ENCODE measurements at places on chromosomes 11 and 22.
A peak's percentile ranks its signal among the peaks of the same experiment; 100 is the strongest.

DNA sequence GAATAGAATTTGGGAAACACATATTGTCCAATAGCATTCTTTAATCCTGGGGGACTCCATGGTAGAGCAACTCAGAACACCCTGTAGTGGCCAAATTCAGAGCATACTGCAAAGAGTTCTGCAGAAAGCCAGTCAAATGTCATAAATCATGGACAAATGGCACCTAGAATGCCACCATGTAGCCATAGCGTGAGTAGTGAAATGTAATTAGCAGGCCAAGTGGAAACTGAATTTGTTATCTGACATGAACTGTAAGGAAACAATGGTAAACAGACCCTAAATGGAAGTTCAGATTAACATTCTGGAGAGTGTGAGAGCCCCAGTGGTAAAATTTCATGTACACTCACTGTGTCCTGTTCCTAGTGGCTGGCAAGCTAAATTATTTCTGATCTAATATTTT is 7.0 kb upstream of the PRSS23 start:
- DNase-seq: no peak

- peak; percentile 83 for DNase-seq
Measured at GRCh38 chr22:27462190-27462589, 339.4 kb downstream of the MN1 start.

DNA sequence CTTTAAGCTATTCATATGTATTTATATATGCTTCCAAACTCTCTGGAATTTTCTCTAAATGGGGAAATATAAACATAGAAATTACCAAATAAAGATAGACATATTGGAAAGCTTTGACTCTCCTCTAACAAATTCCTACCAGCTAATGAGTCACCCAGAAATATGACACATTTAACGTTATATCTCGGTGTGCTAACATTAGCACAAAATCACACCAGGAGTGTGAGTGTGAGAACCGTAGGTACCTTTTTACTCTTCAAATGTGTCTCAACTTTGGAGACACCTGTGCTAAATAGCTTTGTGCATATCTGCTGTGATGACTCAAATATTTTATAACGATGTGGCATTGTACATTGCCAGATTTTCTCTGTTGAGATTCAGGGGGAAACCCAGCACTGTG is 714.4 kb downstream of the METTL15 start:
- DNase-seq: no peak

DNA sequence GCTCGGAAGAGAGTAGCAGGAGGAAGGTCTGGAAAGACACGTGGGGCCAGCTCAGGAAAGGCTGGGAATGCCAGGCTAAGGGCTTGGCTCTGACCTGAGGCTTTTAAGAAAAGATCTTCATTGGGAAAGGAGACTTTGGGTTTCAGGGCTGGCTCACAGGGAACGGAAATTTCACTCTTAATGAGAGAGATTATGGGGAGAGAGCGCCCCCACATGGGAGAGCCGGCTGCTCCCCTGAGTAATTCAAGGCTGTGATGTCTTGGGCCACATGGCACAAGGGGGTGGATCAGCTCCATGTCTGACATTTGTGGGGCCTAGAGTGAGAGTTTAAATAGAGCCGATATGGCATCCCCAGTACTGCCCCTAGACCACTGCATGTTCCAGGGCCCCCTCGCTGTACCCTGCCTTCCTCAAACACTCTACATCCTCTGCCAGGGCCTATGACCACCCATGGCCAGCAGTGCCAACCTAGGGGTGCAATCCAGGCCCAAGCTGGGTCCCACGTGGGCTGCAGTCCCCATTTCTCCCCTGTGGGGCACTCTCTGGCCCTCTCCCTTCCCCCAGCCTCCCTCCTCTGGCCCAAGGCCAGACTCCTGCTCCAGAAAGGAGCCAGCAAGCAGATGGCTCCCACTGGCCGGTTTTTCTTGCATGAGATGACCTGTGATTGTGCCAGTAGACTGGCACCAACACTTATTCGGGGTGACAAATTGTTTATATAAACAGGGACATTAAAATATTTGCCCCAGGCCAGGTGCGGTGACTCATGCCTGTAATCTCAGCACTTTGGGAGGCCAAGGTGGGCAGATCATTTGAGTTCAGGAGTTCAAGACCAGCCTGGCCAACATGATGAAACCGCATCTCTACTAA is 75.2 kb downstream of the ISX start:
- no peak for DNase-seq

DNA sequence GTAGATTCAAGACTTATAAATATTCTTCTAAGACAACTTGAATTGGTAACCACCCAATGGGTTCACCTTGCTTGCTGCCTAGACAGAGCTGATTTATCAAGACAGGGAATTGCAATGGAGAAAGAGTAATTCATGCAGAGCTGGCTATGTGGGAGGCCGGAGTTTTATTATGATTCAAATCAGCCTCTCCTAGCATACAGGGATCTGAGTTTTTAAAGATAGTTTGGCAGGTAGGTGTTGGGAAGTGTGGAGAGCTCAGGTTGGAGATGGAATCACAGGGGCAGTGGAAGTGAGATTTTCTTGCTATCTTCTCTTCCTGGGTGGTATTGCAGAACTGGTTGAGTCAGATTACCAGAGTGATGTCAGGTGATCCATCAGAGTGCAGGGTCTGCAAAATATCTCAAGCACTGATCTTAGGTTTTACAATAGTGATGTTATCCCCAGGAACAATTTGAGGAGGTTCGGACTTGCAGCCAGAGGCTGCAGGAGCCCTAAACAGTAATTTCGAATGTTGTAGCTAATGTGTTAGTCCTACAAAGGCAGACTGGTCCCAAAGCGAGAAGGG is 1448.6 kb upstream of the RAG2 start:
- no peak for DNase-seq

- DNase-seq: no peak
Measured at GRCh38 chr22:37893583-37893983, 12.5 kb upstream of the MICALL1 start.

GRCh38 chr11:45905095-45905494 is 2.0 kb downstream of the FREY1 start:
- DNase-seq: no peak

- no peak for DNase-seq
Measured at GRCh38 chr22:36727110-36727509, 23.6 kb upstream of the CACNG2 start.

GRCh38 chr11:64040684-64041322 is 5.1 kb downstream of the FLRT1 start:
- DNase-seq: peak; percentile 82

GRCh38 chr11:78420796-78421209 is 3.2 kb upstream of the GAB2 start:
- DNase-seq: peak; percentile 56

DNA sequence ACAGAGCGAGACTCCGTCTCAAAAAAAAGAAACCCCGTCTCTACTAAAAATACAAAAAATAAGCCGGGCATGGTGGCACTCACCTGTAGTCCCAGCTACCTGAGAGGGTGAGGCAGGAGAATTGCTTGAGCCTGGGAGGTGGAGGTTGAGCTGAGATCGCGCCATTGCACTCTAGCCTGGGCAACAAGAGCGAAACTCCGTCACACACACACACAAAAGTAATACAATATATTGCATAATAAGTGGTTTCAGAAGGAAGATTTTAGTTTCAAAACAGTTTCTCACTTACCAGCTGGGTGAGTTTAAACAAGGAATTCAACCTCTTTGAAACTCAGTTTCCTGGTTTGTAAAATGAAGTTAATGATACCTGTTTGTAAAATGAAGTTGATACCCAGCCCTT is 32.7 kb upstream of the HTR3A start:
- DNase-seq: no peak

DNA sequence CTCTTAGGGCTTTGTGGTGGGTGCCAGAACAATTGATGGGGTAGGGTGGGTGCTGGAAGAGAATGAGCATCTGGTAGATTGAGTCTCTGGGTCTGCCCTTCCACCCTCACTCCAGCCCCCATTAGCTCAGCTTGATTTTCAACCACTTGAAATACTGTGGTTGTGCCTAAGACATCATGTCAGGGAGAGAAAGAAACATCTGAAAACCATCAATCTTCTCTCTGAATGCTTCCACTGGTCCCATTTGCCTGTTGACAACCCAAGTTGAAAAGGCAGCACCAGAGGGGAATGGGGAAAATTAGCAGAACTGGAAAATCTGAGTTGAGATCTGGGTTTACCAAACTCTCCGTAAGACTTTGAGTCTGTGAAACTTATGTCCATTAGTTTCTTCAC is 26.1 kb downstream of the CD44 start:
- no peak for DNase-seq

- DNase-seq: no peak
Measured at GRCh38 chr11:65658174-65659021, 4.3 kb downstream of the RELA start.

DNA sequence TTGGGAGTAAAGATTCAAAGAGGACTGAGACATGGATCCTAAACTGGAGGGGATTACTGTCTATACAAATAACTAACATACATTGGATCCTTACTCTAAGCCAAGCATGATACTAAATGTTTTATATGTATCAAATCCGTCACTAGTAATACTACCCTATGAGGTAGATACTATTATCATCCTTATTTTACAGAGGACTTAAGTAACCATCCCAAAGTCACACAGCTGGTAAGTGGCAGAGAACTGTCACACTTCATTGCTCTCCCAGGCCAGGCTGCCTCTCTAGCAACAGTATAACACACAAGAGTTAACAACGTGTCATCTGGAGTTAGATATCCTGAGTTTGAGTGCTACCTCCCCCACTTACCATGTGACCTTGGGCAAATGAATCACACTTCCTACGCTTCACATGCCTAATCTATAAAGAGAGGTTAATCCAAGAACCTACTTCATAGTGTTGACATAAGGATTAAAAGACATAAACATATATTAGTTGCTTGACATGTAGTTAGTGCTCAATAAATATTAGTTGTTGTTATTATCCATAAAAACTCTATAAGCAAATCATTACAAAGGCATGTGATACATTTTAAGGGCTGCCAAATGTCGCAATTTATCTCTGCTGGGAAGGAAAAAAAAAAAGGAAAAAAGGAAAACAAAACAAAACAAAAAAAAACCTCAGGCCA is 33.8 kb upstream of the SPON1 start:
- DNase-seq: peak; percentile 61

DNA sequence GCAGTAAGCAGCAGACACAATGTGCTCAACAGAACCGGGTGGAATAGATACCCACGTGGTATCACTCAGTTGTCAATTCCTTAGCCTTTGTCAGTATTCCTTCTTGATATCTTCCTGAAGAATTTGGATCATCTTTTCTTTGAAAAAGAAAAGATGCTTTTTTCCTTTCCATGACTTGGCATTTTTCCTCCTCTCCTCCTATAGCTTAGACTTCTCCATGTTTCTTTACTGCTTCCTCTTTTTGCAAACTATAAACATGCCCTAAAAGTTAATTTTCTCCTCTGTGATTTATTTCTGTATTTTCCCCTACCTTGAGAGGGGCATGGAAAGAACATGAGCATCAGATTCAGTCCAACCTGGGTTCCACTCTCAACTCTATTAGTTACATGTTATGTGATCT is 11.7 kb downstream of the CBLIF start:
- no peak for DNase-seq

GRCh38 chr11:12043959-12044791 is 35.7 kb upstream of the DKK3 start:
- DNase-seq: peak; percentile 85

- DNase-seq: peak; percentile 48
Measured at GRCh38 chr22:41048791-41049717, 43.3 kb upstream of the EP300 start.

DNA sequence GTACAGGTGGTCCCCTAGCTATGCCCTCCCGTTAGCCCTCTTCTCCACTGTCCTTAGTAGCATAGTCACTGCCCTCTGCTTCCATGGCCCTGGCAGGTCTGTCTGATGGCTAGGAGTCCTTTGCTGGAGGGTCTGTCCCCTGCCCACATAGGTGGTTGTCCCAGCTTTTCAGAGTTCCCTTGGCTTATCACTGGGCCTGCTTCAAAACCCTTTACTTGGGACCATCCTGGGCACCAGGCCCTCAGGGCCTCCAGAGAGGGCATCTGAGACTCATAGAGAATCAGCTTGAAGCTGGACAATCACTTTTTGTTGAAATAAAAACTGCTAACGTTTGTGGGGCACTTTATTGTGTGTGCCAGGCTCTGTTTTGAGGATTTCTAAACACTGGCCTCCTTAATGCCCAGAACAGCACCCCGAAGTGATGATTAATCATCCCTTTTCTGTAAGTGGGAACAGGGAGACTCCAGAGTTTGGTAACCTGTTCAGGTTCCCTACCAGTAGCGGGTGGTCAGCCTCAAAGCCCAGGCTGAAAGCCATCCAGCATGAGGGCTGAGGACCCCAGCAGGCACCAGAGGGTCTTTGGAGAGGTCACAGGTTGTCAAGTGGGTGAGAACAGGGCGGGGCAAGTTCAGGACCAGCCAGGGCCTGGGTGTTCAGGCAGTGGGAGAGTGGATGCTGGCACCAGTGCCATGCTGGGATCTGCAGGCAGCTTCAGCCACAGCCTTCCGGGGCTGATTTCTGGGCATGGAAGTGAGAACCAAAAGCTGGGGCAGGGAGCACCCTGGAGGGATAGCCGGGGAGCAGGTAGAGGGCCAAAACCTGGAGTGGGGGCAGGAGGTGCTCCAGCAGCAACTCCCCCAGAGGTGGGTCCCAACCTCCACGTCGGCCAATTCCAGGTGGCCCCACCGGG is 495 bp upstream of the KCNK4 start:
- DNase-seq: no peak

DNA sequence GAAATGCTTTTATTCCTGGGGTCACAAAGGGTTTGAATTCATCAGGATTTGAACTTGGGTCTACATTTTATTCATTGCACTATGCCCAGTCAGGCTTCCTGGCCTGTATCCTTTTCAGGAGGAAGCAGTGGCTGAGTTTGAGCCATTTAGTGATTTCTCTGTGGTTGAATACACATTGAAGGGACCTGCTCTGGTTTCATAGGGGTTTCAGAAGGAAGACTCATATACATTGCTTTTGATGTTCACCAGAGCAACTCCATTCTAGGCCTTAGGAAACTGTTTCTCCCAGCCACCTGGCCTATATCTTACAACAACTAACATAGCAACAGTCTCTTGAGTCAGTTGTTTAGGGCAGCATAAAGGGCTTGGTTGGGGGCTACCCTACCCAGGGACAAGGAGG is 165.7 kb downstream of the INSC start:
- no peak for DNase-seq

DNA sequence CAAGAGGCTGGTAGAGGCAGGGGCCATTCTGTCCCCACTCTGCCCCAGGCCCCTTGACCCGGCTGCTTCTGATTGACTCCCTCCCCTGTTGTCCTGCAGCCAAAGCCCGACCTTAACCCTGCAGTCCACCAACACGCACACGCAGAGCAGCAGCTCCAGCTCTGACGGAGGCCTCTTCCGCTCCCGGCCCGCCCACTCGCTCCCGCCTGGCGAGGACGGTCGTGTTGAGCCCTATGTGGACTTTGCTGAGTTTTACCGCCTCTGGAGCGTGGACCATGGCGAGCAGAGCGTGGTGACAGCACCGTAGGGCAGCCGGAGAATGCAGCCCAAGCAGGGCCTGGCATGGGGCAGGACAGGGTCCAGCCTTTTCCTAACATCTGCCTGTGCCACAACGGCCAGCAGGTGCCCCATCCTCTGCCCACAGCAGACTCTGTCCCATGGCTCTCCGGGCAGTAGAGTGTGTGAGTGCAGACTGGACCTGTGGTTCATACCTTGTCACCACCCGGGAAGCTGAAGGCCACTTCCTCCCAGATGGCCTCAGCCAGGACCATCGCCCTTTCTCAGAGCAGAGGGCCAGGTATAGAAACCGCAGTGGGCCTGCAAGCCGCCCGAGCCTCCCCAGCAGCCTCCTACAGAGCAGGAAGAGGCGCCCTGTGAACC is 26.8 kb upstream of the MGAT3 start:
- DNase-seq: no peak
